NCI-H1417 treated with DMSO at 0.1 percent for 48 hours (cell line): ENCODE measurements at places on chromosomes 1 and 21.
A peak's percentile ranks its signal among the peaks of the same experiment; 100 is the strongest.

DNA sequence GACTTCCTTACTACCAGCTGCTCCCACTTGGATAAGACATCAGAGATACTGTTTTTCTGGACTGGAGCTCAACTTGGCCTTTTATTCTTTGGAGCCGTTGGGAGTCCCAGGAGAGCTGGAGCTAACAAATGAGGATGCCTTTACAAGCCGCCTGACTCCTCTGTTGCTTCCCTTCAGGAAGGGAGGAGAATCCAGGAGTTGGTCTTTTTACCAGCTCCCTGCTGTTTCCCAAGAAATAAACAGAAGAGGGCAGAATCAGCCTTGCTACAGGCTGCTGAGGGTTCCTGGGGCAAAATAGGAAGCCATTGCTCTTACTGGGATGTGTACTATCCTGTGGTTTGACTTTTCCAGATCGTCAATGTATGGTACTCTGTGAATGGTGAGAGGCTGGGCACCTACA is 1.5 kb downstream of the EIF3I start:
- no peak for DNase-seq

- DNase-seq = no peak
Observed at GRCh38 chr21:45993210-45994085, 11.9 kb downstream of the COL6A1 start.

GRCh38 chr1:94892604-94893254 is 34.2 kb downstream of the CNN3 start:
- no peak for DNase-seq

GRCh38 chr21:44357064-44357837 is 3.8 kb downstream of the TRPM2 start:
- DNase-seq = no peak

- DNase-seq = no peak
Observed at GRCh38 chr1:4003846-4004505, 103.9 kb upstream of the C1orf174 start.

DNA sequence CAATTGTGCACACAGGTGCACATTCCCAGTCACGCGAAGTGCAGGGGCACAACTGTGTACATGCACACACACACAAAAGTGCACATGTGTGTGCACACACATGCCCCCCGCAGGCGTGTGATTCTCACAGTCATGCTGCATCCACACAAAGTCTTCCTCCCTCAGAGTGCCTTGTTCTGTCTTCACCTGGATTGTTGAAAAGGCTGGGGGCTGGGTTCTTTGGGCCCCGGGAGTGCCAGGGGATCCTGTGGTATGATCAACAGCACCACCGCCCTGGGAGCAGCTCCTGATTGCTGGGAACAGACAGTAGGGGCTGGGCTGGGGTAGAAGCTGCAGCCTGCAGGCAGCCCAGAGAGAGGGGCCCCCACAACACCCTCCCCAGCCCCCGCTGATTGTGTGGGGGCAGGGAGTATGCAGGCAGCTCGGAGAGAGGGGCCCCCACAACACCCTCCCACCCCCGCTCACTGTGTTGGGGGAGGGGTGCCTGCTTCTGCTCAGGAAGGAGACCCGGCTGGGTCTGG is 3.4 kb downstream of the COL18A1 start:
- DNase-seq = no peak

GRCh38 chr1:46205141-46205540 is 2.0 kb downstream of the LURAP1 start:
- DNase-seq = no peak

DNA sequence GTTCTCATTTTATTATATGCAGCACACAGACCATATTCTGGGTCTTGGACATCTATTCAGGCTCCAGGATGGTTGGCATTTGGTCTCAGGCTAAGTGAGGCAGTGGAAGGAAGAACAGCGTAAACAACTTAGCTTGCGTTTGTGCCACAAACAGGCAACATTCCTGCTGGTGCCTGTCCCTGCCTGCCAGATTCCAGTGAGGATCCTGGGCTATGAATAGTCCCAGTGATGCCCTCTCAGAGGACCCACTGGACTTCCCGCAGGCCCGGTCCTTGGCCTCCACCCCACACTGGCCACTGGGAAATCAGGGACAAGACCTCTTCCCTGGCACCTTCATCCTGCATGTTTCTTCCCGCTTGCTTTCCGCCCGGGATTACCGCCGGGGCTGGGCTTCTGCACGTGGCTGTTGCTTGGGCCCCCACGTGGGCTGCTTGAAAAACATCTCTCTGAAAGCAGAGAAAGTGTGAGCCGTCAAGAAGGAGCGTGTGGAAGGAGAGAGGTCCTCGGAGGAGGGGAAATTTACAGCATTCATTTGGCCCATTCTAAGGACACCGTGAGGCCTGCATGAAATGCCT is 145.1 kb upstream of the WNT4 start:
- no peak for DNase-seq

- DNase-seq = no peak
Observed at GRCh38 chr1:208848854-208849253, 604.7 kb upstream of the PLXNA2 start.

DNA sequence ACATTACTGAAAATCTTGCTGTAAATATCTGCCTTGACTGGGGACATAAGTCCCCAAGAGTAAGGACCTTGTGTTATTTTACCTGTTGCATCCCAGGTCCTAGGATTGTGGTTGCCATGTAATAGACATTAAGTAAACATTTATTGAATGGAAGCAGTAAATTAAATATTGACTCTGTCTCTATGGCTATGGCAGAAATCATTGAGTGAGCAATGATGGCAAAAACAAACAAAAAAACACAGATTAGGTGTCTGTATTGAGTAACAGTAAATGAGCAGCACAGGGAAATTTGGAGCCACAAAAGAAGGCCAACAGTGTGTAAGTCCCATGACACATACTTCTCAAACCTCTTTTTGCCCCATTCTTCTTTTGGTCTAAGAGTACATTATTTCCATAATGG is 240.4 kb downstream of the NFIA start:
- peak; percentile 59 for DNase-seq

- DNase-seq = no peak
Observed at GRCh38 chr1:54653036-54653435, 11.4 kb downstream of the MROH7 start.

- no peak for DNase-seq
Observed at GRCh38 chr1:8969937-8970336, 24.3 kb downstream of the CA6 start.

DNA sequence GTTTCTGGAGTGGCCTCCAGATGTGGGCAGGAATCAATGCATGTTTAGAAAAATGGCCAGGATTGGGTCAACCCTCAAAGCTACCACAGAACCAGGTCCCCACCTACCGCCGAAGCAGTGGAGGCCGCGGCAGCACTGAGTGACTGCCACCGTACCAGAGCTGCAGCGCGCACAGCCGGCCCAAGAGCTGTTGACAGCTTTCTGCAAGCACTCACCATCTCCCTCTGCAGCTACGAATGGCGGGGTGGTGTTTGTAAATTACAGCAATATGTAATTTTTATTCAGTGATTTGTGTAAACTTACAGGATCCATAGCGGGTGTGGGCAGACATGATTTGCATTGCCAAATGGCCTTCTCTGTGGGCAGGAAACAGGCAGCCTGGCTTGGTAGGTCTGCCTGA is 96.4 kb downstream of the CAMK2N1 start:
- no peak for DNase-seq

GRCh38 chr1:228101614-228101993 is 1.5 kb downstream of the C1orf35 start:
- DNase-seq = no peak

- no peak for DNase-seq
Observed at GRCh38 chr1:2098301-2098698, 48.1 kb downstream of the PRKCZ start.

- DNase-seq = no peak
Observed at GRCh38 chr1:80258659-80259058, 1252.1 kb upstream of the ADGRL4 start.

DNA sequence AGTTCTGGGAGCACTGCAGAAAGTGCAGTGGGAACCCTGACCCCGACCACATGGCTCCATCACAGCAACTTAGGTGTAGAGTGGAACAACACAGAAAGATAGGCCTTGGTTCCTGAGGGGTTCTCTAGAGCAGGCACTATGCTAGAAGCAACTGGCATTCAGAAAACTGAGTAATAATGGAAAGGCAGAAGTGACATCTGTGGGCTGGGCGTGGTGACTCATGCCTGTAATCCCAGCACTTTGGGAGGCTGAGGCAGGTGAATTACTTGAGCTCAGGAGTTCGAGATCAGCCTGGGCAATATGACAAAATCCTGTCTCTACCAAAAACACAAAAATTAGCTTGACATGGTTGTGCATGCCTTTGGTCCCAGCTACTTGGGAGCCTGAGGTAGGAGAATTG is 5.3 kb downstream of the MRPS15 start:
- DNase-seq = no peak

- DNase-seq = no peak
Observed at GRCh38 chr21:34647555-34647954, 21.2 kb upstream of the CLIC6 start.

- peak; percentile 66 for DNase-seq
Observed at GRCh38 chr1:151539321-151540020, 638 bp upstream of the TUFT1 start.

GRCh38 chr1:223298701-223299100 is 65.3 kb downstream of the SUSD4 start:
- DNase-seq = no peak

GRCh38 chr21:14557413-14557812 is 11.3 kb upstream of the SAMSN1 start:
- DNase-seq = no peak

- DNase-seq = no peak
Observed at GRCh38 chr1:93013145-93014065, 52.1 kb upstream of the DIPK1A start.

DNA sequence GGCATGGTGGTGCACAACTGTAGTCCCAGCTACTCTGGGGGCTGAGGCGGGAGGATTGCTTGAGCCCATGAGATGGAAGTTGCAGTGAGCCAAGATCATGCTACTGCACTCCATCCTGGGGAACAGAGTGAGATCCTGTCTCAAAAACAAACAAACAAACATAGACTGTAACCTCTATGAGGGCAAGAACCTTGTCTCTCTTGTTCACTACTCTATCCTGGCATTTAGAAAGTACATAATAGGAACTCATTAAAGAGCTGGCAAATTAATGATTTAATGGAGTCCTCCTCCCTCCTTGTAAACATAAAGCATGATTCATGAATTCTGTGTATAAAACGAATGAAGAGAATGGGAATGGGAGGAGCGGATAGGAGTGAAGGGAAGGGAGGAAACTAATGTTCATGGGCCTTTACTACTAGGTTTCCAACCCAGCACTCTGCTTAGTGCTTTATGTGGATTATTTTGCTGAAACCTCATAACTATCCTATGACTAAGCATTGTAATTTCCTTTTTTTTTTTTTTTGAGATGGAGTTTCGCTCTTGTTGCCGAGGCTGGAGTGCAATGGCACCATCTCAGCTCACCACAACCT is 8.6 kb downstream of the LMOD1 start:
- DNase-seq = no peak

DNA sequence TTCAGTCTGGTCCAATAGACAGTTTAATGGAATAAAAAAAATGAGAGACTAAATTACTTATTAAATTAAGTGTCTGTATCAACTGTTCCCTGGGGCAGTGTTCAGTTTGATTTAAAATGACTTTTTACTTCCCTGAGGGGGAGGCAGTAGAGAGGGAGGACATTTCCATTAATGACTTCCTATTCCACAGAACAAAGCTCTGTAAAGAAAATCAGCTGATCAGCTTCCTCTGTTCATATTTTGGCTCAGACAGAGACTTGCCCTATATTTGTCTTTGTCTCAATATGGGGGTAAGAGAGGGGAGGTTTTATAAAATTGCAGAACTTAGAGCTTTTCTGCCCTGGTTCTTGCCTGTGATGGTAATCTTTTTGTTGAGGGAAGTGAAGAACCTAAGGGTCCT is 8.4 kb downstream of the CFAP126 start:
- DNase-seq = no peak

- DNase-seq = no peak
Observed at GRCh38 chr1:6243993-6244392, at the start of gene HES3. TSS of gene HES3 (plus strand) at chr1:6244179. CDS start at chr1:6244366, 187 bp downstream.

GRCh38 chr1:36157115-36157903 is 1.3 kb downstream of the MAP7D1 start:
- no peak for DNase-seq

DNA sequence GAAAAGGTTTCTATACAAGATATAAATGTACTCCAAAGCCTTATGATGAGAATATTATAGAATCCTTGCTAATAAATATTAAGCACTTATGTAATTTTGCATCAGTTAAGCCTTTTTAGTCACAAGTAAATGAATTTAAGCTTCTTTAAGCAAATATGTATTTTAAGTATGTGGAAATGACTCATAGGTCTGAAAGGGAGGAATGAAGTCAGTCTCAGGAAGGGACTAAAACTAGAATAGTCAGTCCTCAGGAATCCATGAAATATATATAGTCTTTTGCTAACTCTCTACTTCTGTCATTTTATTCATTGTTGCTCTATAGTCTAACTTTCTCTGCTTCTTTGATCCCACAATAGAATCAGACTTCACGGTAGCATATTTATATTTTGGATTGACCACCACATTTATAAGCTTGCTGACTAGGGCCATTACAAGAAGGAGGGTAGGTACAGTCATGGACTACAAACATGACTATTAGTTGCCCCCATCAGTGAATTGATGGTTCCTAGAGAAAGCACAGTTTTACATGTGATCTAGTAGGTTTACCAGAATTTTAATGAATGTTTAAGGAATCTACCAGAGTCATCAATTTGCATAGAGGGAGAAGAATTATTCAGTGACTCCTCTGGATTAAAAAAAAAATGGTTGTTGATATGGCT is 20.2 kb upstream of the RABGGTB start:
- no peak for DNase-seq

DNA sequence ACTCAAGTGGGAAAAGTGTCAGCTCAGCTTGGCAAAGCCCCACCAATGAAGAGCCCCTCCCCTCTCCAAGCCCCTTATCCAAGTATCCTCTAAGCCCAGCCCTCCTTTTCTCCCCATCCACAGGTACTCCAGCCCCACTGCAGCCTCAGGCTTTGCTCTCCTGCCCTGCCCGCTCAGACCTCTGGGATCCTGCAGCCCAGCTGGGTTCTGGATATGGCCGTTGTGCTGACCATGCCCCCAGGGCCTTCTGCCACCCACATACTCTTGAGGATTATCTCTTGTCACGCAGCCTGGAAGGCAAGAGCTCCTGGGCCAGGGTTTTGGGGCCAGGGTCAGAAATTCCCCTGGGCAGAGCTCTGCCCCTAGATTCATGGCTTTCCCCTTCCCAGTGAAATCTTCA is 4.7 kb downstream of the SHISA4 start:
- no peak for DNase-seq

GRCh38 chr1:243621973-243622372 is 228.1 kb downstream of the AKT3 start:
- no peak for DNase-seq

DNA sequence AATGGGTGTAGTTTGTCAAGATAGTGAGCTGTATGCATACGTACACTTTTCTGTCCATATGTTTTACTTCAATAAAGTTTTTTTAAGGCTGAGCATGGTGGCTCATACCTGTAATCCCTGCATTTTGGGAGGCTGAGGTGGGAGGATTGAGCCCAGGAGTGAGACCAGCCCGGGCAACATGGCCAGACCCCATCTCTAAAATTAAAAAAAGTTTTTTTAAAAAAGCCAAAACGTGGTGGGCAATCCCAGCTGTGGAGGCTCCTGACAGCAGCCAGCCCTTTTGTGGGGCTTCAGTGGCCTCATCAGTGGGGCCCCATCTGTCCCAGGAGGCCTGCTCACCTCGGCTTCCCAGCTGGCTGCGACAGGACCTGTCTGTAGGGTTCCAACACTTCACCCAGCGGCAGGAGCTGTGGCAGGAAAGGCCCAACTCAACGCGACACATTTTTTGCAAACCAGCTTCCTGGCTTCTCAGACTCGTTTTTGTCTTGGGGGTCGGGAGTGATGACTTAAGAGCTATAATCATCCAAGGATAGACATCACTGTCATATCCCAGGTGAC is 56.9 kb upstream of the LBR start:
- DNase-seq = no peak
